Inflammatory macrophage (primary cell): ENCODE measurements at places on chromosomes 4 and X.

DNA sequence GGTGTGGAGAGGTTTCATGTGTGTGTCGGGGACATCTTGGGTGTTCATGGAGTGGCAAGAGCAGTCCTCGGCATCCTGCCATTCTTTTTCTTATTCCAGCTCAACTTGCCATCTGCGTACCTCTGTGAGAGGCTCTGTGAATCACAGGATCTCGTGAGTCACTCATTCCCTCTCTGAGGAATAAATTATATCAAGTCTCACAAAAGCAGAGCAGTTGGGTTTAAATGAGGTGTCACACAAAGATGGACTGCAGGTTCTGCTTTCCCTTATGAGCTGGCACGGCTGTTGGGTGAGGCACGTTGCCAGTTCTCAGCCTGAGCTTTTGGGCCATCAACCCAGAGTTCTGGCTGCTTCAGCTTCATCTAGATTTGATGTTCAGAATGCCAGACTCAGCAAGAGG is 6.8 kb upstream of the OCIAD2 start:
- DNase-seq: no peak

DNA sequence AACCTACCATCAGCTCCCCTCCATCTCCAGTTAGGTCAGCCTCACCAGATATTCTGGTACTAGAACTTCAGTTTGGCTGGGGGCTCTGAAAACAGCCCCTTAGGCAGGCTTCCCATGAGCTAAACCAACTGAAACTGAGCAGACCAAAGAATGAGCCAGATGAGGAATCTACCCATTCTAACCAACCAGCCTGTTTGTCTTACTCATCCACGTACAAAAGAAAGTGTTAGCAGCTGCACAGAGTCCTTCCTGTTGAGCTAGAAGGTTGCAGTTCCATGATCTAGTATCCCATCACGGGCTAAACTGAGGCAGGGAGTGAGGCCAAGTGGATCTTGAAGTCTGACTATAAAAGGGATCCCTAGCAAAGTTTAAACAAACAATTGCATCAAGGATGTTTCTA is 17.5 kb downstream of the MAGEA9B start:
- no peak for DNase-seq

GRCh38 chrX:150573702-150574101 is 5.3 kb downstream of the MTM1 start:
- DNase-seq: no peak

DNA sequence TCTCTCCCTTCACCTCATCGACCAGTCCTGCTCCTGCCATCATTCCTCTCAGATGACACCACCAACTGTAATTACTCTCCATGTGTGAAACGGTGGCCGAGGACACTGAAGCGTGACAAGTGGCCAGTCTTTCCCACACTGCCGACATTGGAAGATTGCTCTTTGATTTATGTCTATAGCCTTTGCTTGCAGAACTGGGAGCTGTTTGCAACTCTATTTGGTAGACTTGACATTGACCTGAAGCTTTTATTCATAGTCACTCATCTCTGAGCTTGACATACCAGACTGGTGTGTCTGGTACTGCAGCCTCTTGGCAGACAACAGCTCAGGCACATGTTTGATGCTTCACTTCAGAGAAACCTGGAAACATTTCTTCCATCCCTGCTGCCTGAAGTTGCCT is 121.8 kb upstream of the GALNT7 start:
- DNase-seq: no peak

GRCh38 chr4:30802622-30803323 is 82.6 kb downstream of the PCDH7 start:
- no peak for DNase-seq

DNA sequence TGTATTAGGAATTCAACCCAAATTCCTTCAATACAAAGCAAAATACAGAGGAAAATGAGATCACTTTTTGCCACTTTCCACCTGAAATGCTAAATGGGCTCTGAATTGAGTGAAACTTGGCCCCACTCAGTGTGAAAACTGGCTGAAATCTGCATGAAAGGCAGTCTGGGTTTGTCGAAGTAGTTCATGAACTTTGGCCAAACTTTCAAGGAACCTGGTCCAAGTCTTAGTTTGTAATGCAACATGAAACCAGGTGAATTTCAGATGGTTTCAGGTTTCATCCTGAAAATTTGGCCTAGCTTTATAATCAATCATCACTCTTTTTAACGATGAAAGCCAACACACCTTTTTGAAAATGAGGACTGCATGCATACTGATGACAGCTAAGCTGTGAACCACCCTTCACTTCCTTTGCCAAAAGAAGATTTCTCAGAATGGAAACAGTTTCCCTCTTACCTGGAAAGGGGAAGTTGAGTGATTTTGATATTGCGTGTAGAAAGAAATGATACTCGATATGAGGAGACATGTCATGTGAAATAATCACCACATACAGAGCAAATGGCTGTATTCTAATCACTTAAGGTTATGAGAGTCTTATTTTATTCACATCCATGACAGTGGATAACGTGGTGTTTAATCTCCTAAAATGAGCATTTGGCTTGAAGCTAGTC is 209.9 kb upstream of the ETNPPL start:
- DNase-seq: peak; percentile 40

GRCh38 chrX:155031657-155032056 is 5.0 kb downstream of the FUNDC2 start:
- DNase-seq: no peak

- no peak for DNase-seq
Measured at GRCh38 chrX:134688839-134689238, 30.6 kb upstream of the PLAC1 start.

- DNase-seq: peak; percentile 88
Measured at GRCh38 chr4:184331268-184331995, 113.8 kb upstream of the ENPP6 start.

- DNase-seq: peak; percentile 79
Measured at GRCh38 chr4:89307446-89308160, at the start of gene GPRIN3. GPRIN3 (minus strand) TSS chr4:89307800; CDS start chr4:89250110, 57,690 bp downstream.

GRCh38 chr4:68927165-68927564 is 24.4 kb downstream of the UGT2A3 start:
- DNase-seq: no peak

GRCh38 chr4:156228676-156229075 is 275.0 kb upstream of the CTSO start:
- DNase-seq: no peak

GRCh38 chr4:47713129-47713834 is 124.6 kb downstream of the CORIN start:
- DNase-seq: no peak

DNA sequence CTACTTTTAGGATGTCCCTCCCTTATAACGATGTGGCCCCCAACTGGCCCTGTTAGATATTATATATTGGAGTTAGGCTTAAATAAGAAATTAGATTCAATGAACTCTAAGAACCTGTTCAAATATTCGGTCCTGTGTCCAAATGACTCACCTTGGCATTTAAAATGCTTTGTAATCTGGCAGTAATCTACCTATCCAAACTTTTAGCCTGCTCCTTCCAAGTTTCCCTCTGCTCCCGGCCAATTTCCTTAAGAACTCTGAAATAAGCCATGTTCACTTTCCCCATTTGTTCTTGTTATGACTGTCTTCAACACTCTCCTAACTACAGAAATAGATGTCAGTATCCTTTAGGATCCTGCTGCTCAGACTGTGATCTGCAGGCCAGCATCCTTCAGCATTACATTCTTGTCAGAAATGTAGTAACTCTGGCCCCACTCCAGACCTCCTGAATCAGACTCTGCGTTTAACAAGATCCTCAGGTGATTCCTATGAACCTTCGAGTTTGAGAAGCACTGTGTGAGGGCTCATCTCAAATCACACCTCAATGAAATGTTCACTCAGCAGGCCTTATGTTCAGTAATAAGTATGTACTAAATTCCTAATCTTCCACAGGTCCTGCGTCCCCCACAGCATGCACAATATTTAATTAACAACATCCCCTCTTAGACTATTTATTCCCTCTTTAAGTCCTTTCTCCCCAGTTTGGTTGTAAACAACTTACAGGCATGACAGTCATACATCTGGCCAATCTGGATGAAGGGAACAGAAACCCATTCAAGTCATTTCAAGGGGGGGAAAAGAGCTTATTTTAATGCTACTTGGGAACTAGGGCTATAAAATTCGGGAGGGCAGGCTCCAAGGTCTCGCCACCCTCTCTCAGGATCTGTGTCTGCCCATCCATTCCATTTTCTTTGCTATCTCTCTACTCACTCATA is 3.0 kb downstream of the ATP8A1 start:
- DNase-seq: no peak
